Stimulated activated CD8-positive, alpha-beta memory T cell treated with anti-CD3 and anti-CD28 coated beads, Interleukin-2, amount 100 ng/mL, for 48 hours (primary cell): ENCODE measurements at places on chromosomes 11 and 22.
A peak's percentile ranks its signal among the peaks of the same experiment; 100 is the strongest.

- DNase-seq: no peak
Observed at GRCh38 chr22:48943567-48944432, 883.9 kb downstream of the BRD1 start.

DNA sequence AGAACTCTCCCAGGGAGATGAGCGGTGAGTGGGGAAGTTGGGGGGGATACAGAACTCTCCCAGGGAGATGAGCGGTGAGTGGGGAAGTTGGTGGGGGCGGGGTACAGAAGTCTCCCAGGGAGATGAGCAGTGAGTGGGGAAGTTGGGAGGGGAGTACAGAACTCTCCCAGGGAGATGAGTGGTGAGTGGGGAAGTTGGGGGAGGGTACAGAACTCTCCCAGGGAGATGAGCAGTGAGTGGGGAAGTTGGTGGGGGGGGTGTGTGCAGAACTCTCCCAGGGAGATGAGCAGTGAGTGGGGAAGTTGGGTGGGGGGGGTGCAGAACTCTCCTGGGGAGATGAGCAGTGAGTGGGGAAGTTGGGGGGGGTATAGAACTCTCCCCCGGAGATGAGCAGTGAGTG lies 186.5 kb downstream of the SHANK2 start:
- no peak for DNase-seq

GRCh38 chr11:94472916-94473799 lies 20.5 kb downstream of the MRE11 start:
- DNase-seq: no peak

GRCh38 chr22:46053563-46054090 lies 76.7 kb upstream of the WNT7B start:
- DNase-seq: peak; percentile 29

- no peak for DNase-seq
Observed at GRCh38 chr11:88378422-88379066, 41.0 kb upstream of the CTSC start.

- DNase-seq: peak; percentile 56
Observed at GRCh38 chr11:2194877-2195755, 23.5 kb upstream of the TH start.

GRCh38 chr11:114259551-114259983 lies 36.6 kb upstream of the NNMT start:
- DNase-seq: no peak

- no peak for DNase-seq
Observed at GRCh38 chr11:7600205-7600775, 73.0 kb downstream of the CYB5R2 start.

DNA sequence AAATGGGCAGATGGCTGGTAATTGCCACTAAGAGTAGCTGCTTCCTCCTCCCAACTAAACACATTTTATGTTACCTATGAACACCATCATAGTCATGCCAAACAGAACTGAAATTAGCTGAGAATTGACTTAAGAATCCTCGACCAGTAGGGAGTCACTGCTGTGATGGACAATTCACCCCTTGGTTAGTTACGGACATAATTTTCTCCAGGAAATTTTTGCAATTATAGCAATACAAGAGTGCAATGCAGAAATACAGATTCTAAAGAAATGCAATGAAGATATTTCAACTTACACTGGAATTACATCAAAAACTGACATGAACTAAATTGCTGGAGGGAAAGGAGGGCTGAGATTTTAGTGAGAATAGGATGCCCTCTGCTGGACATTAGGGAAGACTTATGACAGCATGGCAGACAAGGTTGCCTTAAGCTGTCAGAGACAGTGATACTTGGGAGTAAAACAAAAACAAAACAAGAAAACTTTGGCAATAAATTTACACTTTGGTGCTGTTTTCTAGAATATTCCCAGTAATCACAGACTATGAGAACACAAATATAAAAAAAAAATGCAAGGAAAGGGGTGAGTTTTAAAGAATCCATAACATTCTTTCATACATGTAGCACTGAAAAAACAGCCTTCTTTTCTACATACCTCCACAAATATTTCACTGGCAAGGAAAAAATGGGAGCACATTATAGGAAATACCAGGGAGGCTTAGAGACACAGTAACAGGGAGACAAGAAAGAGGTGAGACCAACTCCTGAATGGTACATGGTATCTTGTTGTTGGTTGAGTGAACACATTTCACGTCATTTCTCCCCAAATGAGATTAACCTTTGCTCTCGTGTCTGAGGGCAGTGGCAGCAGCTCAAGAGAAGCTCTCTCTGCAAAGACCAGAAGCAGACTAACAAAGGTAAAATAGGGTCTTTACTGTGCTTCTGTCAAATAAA lies 11.2 kb upstream of the PPP2R1B start:
- no peak for DNase-seq

GRCh38 chr11:27227736-27228135 lies 135.3 kb downstream of the CCDC34 start:
- no peak for DNase-seq

- no peak for DNase-seq
Observed at GRCh38 chr11:130551388-130551787, 102.9 kb downstream of the ADAMTS15 start.

- DNase-seq: no peak
Observed at GRCh38 chr11:9575260-9576240, 2.1 kb downstream of the WEE1 start.

DNA sequence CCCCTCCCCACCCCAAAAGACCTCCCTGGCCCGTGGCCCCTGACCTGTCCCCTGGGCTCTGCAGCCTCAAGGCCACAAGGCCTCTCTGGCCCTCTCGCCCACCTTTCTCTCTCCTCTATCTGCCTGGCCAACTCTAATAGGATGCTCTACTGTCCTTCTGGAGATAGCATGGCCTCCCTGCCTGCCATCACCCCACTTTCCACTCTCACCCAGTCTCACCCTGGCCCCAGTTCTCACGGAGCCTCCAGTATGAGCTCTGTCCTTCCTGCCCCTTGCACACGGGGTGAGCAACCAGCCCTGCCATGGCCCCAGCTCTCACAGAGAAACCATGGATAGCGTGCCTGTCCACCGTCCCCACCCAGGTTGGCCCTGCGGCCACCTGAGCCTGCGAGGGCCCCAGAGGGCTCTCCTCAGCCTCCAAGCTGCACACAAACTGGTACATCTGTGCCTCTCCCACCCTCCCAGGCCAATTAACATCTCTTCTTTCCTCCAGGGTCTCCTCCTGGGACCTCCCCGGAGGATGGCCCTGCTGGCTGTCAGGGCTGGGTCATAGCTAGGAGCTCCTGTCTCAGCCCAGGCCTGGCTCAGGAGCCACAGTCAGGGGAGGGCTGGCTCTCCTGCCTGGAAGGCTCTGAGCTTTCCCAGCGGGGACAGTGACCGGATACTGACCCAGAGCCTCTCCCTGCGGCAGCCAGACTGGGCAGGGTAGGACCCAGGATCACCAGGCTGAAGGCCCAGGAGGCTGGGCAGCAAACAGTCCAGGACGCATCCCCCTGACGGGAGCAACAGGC lies 22.3 kb downstream of the RTN4R start:
- DNase-seq: no peak

- no peak for DNase-seq
Observed at GRCh38 chr11:10900681-10901415, 43.0 kb upstream of the ZBED5 start.

- DNase-seq: no peak
Observed at GRCh38 chr11:113806406-113806805, 26.8 kb downstream of the CLDN25 start.
